ENCODE measurements at places on chromosomes 7 and 10.

GRCh38 chr10:61974601-61975390 is 73.3 kb downstream of the ARID5B start:
- DNase-seq: no peak

- no peak for DNase-seq
Measured at GRCh38 chr7:111919631-111920179, 286.5 kb downstream of the DOCK4 start.

DNA sequence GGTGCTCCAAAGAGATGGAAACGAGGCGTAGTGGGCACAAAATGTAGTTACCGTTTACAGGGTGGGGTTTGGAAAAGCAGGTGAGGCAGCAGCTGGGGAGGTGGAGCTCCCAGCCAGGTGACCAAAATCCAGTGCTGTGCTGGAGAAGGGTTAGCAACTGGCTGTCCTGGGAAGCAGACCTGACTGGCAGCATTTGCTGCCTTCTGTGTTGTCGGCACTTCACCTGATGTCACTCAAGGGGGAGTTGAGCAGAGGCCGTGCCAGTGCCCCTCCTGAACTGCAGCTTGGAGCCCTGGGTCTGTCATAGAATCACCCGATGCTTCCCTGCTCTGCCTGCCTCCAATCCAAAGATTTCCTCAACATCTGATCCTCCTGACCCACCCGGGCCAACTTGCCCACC is 12.8 kb downstream of the GCK start:
- DNase-seq: no peak

DNA sequence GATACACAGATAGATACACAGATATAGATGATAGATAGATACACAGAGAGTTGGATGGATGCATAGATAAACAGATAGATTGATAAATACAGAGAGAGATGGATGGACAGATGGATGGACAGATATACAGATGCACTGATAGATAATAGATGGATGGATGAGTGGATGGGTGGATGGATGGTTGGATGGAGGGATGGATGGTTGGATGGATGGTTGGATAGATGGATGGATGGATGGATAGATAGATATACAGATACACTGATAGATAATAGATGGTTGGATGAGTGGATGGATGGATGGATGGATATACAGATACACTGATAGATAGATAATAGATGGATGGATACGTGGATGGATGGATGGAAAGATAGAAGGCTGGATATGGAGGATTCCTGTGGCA is 290.0 kb upstream of the SHH start:
- no peak for DNase-seq

DNA sequence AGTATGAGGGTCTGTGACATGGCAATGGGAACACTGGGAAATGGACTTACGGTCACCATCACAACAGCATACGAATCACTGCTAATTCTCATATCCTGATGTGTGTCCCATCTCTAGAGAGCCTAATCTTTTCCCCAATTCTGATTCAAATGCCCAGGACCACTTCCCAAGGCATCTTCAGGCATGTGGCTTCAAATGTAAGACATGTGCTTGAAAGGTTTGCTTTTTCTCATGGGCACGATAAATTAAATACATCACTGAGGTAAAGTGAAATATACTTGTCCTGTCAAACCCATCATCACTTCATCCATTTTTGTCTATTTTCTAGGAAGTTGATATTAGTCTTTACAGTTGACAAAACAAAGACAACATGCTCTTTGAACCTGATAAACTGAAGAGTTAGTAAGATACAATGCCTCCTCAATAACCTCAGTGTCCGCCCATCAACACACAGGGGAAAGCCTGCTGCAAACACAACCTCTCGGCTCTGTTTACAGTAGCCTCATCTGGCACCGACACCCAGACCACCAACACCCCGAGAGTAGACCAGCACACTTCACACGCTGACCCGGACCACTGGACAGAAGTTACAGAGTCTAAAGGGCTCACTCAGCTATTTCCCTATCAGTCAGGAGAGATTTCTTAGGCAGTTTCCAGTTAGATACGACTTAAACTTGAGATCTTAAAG is 24.8 kb downstream of the GRB10 start:
- no peak for DNase-seq

DNA sequence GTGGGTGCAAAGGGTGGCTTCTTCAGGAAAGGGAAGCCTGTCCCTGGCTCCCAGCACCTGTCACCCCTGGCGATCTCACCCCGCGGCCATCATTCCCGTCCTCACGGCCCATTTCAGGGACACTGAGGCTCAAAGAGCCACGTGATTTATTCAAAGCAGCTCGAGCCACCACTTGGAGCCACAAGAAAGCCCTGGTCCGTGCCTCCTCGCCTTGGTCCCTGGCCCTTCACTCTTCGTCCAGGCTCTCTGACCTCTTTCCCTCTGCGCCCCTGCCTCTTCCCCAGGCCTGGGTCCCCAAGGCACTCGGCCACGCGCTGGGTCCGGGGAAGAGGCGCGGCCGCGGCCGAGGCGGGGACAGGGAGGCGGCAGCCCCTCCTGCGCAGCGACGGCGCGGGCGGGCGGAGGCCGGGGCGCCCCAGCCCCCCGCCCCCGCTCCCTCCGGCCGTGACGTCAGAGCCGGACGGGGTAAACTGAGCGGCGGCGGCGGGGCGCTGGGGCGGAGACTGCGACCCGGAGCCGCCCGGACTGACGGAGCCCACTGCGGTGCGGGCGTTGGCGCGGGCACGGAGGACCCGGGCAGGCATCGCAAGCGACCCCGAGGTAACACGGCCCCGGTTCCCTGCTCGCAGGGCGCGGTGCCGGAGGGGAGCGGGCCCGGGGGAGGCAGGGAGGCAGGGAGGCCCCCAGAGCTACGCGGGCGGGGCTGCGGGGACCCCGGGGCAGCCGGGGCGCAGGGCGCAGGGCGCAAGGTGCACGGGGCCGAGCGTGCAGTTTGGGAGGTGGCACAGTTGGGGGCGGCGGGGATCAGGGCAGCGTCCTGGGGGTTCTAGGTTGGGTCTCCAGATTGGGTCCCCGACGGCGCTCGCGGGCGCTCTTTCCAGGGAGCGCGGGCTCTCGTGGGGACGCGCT is at the start of gene SLC18A2:
Gene SLC18A2 (plus strand): TSS at position 494 of the 909 bp plus-strand sequence. CDS start 580 bp downstream, outside the sequence.
- DNase-seq: no peak

GRCh38 chr10:101364721-101365120 is 10.8 kb downstream of the BTRC start:
- DNase-seq: no peak

DNA sequence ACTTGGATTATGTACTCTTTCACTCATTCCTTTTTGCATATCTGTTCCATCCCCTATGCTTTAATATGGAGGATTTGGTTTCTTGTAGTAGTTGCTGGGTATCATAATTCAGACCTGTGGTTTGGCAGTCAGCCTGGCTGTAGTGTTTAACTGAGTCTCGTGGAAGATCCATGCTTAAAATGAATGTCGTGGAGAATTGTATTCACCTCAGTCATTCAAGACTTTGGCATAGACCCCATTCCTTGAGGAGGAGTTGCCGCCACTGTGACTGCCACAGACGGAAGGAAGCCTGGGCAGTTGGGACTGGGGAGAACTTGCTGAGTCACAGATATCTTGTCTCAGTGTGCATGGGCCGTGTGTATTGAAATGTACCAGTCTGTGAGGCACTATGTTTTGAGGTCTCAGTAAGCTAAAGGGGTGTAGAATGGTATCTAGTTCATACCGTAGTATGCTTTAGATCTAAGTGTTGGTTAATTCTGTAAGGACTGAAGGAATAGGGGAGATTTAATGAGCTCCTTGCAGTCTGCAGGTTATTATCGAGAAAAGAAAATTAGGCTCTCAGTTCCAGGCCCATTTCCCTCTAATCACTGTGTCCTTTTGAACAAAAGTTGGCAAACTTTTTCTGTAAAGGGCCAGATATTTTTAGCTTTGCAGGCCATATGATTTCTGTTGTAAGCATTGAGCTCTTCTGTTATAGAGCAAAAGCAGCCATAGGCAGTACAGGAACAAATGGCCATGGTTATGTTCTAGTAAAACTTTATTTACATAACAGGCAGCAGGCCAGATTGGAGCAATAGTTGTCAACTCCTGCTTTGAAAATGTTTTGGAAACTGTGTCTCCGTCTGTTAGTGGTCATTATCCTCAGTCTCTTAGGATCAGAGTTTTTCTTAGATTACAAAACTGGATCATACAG is 76.8 kb downstream of the TPST1 start:
- DNase-seq: no peak

DNA sequence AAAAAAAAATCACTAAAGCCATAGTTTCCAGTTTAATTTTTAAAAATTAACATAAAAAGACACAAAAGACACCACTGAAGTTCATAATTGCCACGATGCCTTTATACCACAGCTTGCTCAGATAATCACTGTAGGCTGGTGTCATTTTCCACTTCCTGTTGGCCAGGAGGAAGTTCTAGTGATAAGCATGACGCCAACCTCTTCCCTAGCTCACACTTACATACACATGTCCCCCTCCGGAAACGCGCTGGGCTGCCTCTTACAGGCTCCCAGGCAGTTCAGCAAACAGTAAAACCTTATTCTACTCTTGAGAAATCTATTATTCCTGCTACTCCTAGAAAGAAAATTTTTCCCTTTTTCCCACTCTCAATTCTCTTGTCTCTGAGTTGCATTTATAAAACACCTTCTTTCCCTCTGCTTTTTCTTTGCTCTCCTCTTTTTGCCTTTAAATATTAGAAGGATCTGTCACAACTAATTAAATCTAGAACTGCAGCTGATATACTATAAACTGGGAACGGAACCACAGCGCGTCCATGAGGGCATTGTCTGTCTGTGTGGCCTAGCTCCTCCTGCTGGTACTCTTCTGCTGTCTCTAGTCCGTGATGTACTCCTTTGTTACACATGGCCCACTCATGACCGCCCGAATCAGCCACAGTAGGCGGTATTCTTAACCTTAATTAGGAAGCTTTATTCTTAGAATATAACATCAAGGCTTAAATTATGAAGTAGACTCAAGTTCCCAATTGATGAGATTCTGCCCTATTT is 664.9 kb downstream of the CNTNAP2 start:
- no peak for DNase-seq

- no peak for DNase-seq
Measured at GRCh38 chr10:57338823-57339558, 928.7 kb downstream of the IPMK start.

- no peak for DNase-seq
Measured at GRCh38 chr7:132646052-132646451, 69.8 kb upstream of the PLXNA4 start.

DNA sequence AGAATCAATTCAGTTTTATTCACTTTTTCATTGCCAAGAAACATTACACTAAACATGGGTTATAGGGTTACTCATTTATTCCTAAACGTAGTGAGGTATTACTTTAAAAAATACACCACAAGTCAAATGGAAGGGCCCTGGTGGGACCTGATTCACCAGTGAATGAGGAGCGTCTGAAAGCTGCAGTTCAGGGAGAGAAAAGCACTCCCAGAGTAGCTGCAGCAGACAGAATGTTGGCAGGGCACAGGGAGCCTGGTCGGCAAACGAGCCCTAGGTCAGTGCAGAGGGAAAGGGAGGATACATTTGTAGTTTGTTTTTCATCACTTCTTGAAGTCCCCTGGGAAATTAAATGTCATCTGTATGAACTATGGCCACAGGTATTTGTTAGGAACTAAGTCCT is 361.7 kb upstream of the ETV1 start:
- no peak for DNase-seq

DNA sequence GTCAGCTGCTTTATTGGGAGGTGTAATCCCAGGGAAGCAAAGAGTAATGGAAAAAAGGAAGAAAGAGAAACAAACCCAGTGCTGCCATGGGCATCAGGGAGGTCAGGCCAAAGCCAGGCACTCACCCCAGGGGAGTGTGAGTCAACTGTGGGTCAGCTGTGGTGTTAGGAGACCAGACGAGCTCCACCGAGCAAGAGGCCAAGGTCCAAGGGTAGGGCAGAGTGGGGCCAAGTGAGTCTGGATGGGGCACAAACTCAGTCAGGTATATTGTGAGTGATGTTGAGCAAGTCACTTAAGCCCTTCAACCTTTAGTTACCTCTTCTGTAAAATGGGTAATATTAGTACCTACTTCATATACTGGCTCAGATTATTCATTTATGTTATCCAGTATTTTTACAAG is 30.4 kb upstream of the CDK13 start:
- DNase-seq: no peak

- no peak for DNase-seq
Measured at GRCh38 chr10:77800738-77801266, 125.8 kb downstream of the DLG5 start.

GRCh38 chr7:44469461-44470134 is 20.9 kb downstream of the NUDCD3 start:
- DNase-seq: no peak

DNA sequence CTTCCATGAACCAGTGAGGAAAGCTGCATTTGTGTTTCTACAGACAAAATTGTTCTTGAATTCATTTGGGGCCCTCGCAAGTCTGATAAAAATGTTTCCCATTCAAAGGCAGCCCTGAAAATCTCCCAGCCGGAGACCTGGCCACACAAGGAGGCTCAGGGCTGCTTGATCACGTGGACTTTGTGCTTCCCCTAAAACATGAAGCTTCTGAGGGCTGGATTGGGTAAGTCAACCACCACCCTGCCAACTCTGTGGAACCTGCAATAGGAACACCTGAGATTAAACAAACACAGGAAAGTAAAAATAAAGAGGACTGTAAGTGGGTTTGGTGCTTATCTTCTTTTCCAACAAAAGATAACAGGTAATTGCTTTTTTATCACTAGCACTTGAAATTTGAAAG is 133.8 kb downstream of the C10orf90 start:
- no peak for DNase-seq

GRCh38 chr7:24401628-24402593 is 117.9 kb downstream of the NPY start:
- DNase-seq: no peak

GRCh38 chr7:95609277-95609971 is 13.1 kb upstream of the PDK4 start:
- DNase-seq: no peak

- DNase-seq: no peak
Measured at GRCh38 chr10:131930586-131931330, 29.9 kb downstream of the PPP2R2D start.

- no peak for DNase-seq
Measured at GRCh38 chr7:140888087-140888486, 36.6 kb downstream of the BRAF start.

DNA sequence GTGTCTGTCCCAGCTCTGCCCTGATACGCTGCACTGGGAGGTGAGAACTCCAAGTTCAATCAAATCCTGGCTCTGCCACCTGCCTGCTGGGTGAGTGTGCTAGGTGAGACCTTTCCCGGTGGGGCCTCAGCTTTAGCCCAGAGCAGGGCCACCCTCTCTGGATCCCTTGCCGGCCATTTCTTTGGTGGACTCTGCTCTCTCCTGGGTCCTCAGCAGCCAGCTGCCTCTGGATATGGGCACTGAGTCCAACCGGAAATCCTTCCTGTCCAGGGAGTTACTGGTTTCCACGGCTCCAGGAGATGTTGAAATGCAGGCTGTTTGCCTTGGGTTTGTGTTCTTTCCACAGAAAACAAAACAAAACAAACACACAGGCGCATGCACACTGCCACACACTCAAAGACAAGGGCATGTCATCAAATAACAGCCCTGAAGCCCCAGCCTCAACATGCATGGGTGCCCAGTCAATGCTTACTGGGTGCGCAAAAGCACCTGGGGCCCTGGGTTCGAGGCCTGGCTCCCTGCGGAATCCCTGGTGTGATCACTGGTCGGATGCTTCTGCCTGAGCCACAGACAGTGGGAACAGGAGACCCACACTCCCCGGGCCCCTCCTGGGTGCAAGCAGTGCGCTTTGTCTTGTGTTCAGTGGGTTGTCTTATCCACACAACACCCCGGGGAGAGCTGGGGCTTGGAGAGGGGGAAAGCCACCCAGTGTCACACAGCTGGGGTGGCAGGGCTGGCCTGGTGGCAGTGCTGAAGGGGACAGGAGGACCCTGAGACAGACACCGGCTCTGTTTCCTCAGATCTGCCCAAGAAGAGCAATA is 33.1 kb downstream of the PPIF start:
- DNase-seq: no peak

GRCh38 chr10:15461353-15462108 is 90.4 kb upstream of the FAM171A1 start:
- DNase-seq: no peak
